ENCODE measurements at places on chromosomes 7 and 10. TPM values are rescaled to one million over a fixed set of nuclear protein-coding genes. Genes with fewer than 3 reads are reported as not detected.

- peak; percentile 74 for DNase-seq
Measured at GRCh38 chr7:51067757-51068156, 248.9 kb downstream of the COBL start.

DNA sequence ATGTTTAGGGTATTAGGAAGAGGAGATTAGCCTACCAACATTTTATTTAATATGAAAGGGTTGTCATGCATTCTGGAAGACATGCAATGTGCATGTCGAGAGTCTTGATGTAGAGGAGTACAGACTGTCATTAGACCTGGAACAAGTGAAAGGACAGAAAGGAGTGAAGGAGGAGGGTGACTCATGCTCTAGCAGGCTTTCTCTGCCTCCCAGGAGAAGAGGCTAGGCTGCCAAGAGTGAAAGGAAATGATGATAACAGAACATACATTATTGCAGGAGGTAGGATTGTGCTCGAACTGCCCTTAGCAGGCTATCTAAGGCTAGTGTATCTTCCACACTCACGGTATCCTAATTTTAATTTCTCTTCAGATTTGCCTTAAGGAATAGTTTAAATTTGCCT is 228.8 kb downstream of the EXOC4 start:
- peak; percentile 20 for DNase-seq

GRCh38 chr7:116742641-116743040 is 70.6 kb downstream of the MET start:
- no peak for DNase-seq

The GPR146 gene
- 24.0 TPM for total RNA-seq

The ENKUR gene
- total RNA-seq: 0.20 TPM

The NRG3 gene
- total RNA-seq: 10.7 TPM

DNA sequence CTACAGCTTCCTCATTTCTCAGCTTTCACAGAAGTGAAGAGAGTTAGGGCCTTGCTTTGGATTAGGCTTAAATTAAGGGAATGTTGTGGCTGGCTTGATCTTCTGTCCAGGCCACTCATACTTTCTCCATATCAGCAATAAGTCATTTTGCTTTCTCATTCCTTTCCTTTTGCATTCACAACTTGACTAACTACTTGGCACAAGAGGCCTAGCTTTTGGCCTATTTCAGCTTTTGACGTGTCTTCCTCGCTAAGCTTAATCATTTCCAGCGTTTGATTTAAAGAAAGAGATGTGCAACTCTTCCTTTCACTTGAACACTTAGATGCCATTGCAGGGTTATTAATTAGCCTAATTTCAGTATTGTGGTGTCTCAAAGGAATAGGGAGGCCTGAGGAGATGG is 712.0 kb downstream of the INHBA start:
- no peak for DNase-seq

GRCh38 chr10:103896225-103896624 is 21.8 kb downstream of the STN1 start:
- DNase-seq: peak; percentile 67

DNA sequence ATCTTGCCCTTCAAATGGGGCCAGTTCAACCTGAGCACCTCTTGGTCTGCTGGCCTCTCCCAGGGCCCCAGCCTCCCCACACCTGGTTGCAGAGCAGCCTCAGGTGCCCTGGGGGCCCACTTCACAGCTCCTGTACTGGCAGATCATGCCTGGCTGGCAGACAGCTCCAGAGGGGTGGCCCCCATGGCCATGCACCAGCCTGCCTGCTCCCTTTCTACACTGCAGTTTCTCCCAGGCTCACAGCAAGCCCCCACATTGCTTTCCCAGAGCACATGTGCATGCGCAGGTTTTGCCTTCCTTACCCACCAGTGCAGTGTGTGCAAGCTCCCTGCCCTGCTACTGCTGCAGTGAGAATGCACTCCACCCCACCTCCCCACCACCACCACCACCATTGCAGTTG is 9.8 kb upstream of the MIOS start:
- no peak for DNase-seq

- DNase-seq: no peak
Measured at GRCh38 chr10:7811000-7811399, 7.3 kb upstream of the TAF3 start.

- DNase-seq: no peak
Measured at GRCh38 chr10:71545001-71545400, 148.3 kb downstream of the CDH23 start.

- no peak for DNase-seq
Measured at GRCh38 chr10:33746186-33746585, 411.7 kb upstream of the NRP1 start.

DNA sequence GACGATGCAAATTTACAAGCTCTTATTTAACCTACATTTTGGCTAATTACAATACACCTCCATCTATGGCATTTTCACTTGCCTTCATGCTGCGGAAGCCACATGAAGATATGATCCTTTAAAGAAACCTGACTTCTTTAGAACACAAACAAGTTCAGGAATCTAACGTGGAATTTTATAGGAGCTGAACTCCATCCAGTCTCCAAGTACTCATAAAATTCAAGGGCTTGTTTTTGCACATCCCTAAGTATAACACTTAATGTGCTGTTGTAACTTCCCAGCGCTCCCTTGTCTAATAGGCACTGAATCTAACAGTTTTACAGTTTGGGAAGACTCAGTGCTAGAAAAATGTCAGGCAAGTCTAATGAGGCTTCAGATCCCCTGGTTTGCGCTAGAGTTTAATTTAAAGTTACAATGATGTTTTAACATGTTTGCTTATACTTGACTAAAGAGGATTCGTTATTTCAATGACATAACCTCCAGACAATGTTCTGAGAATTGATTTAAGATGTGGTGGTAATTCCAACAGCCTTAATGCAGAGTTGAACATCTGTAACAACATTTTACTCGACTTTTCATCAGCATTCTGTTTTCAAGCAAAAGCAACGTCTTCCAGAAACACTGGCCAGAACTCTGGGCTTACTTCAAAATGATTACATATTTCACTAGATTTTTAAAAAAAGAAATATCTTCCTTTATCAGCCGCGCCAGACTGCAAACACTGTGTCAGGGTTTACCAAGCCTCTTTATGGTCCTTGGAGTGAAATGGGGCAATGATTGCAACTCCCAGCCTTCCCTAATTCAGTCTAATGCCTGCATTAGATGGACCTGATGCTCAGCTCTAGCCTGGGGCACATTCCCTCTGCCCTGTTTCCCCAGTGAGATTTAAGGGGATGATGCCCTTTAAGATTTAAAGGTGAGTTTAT is 664.3 kb downstream of the KCNMA1 start:
- DNase-seq: no peak

GRCh38 chr10:95841661-95842498 is 65.9 kb upstream of the CC2D2B start:
- DNase-seq: peak; percentile 75

DNA sequence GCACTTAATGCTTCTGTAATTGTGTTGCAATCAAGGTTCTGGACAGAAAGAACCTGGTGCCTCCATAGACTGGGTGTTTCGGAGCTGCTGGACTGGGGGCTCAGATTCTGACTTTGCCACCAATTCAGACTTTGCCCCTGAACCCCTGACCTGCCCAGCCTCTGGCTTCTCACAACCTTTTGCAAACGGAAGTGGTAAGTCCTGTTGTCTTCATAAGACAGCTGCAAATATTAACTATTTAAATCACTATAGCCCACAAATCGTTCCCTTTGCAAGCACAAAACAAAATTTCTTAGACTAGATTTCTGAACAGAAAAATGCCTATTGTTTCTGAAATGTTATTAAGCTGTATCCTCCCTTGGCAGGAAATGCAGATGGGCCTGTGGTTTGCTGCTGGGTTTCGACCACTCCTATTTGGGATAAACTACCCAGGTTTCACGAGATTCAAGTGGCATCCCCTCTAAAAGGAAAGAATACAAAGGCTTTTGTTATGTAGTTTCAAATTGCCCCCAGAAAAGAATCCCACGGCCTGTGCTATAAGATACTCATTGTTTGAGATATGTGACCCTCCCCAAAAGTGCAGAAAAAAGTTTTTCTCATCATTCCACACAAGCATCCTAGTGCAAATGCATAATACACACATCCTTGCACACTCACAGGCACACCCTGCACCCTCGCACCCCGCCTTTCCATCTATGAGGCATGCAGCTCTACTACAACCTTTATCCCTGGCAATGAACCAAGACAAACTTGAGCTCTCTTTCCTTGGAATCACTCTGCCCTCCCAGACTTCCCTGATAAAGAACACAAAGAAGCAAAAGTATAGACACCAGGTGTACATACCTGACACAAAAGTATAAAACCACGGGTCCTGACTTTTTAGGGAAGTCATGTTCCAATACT is 209.1 kb downstream of the PRPF18 start:
- DNase-seq: no peak

DNA sequence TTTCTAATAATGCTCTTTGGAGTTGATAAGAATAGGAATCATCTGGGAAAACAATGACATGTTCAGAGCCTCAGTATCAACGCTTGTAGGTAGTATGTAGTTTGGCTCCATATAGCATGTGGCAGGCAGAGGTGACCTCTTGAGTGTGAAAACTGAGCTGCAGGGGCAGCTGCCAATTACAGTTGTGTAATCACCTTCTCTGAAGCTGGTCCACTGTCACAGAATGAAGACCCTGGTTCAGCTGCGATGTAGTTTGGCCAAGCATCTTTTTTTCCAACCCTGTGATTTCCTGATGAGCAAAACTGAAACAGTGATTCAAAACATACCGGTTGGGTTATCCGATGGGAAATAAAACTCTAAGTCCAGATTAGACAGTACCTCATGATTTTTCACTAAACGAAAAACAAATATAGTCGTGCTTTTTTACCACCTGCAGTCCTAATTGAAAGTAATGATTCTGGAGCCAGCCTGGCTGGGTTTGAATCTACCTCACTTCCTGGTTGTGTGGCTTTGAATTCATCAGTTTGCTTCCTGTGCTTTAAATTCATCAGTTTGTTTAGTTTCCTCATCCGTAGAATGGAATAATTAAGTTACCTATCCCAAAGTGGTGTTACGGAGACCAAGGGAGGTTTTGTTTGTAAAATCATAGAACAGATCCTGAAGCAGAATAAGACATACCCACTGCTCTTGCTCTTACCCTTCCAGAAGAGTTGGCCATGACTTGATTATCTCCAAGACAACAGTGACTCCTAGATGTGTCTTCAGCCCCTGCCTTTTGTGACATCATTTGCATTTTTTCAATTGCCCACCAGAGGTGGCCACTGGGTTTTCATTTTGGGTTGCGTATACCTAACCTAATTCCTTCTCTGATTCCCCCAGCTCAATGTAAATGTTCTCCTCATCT is 87.4 kb downstream of the CELF2 start:
- no peak for DNase-seq

DNA sequence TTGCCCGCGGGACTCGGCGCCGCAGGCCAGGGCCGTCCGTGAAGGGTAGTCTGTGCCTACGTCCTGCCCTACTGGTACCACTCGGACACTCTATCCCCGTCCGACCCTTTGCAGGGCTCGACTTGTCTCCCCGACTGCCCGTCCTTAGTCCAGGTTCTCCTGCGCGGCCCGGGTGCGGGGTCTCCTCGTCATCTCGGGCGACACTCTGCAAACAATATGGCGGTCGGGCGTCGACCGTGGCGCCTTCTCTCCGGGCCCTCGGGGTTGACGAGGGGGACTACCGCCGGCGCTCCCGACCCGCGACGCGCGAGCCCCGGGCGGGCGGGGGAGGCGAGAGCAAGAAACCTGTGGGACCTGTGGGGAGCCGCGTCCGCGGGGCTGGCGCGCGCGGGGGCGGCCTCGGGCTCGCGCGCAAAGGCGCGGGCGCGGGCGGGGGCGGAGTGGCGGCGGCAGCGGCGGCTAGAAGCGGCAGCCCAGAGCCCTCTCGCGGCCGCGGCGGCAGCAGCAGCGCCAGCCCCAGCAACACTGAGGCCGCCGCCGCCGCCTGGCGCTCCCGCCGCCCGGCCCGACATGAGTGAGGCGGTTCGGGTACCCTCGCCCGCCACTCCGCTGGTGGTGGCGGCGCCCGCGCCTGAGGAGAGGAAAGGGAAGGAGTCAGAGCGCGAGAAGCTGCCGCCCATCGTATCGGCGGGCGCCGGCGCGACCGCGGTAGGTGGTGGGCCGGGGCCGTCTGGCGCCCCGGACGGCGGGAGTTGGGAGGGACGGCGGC is at the start of gene HECTD2:
HECTD2 (plus strand) TSS at position 476 of the 769 bp plus-strand sequence; CDS start at position 571, 95 bp downstream.
- DNase-seq: peak; percentile 90
